Lung (tissue), 17 donors: ENCODE measurements at places on chromosomes 13 and 19.

GRCh38 chr13:73995736-73996135 is 138.5 kb downstream of the KLF12 start:
- no peak for DNase-seq

GRCh38 chr13:106989876-106990275 is 421.9 kb upstream of the ARGLU1 start:
- no peak for DNase-seq

- DNase-seq, result no peak
Measured at GRCh38 chr19:42466521-42467182, 23.9 kb upstream of the CXCL17 start.

DNA sequence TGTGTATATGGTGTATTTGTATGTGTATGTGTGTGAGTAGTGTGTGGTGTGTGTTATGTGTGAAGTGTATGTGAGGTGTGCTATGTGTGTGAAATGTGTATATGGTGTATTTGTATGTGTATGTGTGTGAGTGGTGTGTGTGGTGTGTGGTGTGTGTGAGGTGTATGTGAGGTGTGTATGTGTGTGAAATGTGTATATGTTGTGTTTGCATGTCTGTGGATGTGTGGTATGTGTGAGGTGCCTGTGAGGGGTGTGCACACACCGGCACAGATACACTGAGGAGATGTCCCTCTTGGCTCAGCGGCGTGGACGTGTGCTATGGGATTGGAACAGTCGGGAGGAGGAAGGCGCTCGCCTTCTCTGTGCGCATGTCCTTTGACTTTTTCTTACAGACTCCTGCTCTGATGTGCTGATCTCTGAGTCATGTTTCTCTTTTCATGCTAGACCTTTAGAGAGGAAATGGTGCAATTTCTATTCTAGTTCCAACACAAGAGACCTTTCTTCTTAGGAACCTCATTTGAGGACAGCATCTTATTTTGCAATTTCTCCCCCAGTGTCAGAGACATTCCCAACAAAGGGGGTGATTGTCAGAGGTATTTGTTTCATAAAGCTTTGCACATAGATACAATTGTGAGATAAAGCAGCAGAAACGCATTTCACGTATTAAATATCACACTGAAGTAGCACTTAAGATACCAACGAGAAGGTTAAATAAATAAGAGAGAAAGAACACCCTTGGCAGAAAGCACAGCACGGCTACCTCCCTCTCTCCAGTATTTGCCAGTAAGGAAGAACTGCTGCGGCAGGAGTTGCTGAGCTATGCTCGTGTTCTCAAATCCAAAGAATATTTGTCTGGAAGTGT is 11.3 kb upstream of the TNFRSF19 start:
- DNase-seq, result peak; percentile 62

GRCh38 chr13:101869553-101869952 is 417.1 kb downstream of the ITGBL1 start:
- DNase-seq, result no peak
